ENCODE measurements at places on chromosomes 2 and 18.

GRCh38 chr2:238381341-238382115 lies 45.2 kb upstream of the ASB1 start:
- no peak for DNase-seq

DNA sequence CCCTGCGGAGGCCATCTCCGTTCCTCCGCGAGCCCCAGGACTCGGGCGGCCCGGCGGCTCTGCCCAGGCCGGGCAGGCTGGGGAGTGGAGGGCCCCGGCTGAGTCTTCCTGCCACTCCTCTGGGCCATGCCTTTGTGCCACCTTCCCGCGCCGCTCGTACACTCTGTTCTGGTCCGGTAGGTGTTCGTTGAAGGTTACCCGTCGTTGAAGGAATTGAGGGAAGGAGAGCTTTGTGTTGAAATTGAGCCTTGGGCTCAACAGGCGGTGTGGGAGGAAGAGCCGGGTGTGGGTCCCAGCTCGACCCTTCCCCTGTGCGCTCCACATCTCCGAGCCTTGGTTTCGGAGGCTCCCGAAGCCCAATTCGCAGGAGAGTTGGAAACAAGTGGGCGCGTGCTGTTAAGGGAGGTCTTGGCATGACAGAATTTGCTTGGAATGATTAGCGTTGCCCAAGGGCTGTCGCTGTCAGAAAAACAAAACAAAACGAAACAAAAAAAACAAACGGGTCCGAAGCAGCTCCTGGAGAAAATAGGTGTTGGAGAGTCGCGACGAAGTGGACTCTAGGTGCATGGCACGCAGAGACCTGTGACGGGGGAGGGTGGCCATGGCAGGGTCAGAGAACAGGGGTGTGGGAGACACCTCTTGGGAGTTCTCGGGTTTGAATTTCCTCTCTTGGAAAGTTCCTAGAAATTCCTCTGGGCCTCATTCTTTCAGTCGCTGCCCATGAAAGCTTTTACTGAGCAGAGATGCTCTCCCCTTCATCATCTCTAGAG lies 1.2 kb upstream of the MZT2A start:
- DNase-seq = no peak

GRCh38 chr2:48790407-48791170 lies 35.1 kb upstream of the LHCGR start:
- no peak for DNase-seq

- peak; percentile 39 for DNase-seq
Measured at GRCh38 chr2:232365621-232366321, 12.8 kb upstream of the ALPP start.

DNA sequence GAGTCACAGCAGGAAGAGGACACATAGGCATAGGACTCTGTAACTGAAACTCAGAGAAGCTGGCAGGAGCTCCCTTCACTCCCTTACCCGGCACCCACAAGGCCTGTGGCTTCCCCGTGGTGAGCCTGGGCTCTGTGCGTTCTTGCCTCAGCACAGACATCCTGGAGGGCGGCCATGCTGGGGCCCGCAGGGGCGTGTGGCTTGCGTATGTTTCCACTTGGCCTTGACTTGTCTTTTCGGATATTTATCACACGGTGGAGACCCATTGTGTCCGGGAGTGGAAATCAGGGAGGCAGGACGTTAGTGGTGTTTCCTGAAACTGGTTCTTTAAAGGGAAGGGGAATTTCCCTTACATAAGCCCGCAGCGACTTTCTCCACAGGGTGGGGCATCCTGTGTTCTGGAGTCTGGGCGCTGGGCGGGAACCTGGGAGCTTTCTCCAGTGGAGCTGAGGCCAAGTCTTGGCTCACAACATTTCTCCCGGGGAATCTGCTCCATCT lies 49.9 kb upstream of the EML6 start:
- DNase-seq = peak; percentile 93

GRCh38 chr2:174025271-174026121 lies 60.3 kb upstream of the SP3 start:
- DNase-seq = peak; percentile 97

DNA sequence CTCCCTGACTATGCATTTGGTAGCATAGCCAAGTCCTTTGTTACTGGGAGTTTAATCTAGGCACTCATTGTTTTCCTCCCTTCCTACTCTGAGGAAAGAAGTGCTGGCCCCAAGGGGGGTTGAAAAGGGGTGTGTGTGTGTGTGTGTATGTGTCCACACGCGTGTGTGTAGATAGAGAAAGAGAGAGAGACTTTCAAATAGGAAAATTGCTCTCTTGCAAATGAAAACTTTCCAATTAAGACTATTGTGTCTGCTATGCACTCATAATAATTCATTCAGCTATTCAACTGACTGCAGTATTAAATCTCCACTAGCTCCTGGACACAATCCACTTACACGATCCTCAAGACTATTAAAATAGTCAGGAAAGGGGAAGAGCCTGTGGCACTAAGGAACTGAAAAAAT lies 92.9 kb upstream of the CSRNP3 start:
- DNase-seq = no peak

All from fibroblast of pulmonary artery (primary cell).